ENCODE measurements at places on chromosomes 4 and X.

DNA sequence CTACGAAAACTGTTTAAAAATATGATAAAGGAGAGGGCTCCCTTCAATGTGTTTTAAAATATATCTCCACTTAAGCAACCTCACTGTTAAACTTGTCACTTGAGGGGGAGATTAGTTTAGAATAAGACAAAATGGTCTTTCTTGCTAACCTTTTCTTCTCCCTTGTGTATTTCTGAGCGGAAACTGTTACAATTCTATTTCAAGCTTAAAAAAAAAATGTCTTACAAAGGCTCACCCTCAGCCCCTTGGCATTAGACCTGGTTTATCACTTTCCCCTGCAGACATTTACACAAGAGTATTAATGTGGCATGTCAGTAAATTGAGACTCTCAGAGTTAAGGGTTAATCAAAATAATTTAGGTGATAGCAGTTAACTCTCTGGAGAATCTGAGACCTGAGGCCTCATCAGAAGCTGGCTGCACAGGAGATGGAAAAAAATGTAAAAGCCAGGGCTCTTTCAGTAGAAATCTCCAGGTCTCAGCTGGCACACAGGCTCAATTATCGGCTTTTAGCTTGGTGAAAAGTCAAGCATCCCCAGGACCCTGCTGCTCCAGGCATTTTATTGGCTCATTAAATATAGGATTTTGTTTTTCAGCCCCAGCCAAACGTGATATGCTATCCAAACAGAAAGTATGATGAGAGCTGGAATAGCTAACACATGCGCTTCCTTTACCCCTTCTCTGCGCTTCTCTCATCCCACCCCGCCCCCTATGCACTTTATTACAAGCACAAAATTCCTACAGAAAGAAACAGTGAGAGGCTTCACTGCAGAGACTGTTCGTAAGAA, 130.5 kb downstream of the PPA2 start:
- DNase-seq: no peak

- no peak for DNase-seq
Observed at GRCh38 chrX:107625739-107626138, 2.6 kb upstream of the PRPS1 start.

DNA sequence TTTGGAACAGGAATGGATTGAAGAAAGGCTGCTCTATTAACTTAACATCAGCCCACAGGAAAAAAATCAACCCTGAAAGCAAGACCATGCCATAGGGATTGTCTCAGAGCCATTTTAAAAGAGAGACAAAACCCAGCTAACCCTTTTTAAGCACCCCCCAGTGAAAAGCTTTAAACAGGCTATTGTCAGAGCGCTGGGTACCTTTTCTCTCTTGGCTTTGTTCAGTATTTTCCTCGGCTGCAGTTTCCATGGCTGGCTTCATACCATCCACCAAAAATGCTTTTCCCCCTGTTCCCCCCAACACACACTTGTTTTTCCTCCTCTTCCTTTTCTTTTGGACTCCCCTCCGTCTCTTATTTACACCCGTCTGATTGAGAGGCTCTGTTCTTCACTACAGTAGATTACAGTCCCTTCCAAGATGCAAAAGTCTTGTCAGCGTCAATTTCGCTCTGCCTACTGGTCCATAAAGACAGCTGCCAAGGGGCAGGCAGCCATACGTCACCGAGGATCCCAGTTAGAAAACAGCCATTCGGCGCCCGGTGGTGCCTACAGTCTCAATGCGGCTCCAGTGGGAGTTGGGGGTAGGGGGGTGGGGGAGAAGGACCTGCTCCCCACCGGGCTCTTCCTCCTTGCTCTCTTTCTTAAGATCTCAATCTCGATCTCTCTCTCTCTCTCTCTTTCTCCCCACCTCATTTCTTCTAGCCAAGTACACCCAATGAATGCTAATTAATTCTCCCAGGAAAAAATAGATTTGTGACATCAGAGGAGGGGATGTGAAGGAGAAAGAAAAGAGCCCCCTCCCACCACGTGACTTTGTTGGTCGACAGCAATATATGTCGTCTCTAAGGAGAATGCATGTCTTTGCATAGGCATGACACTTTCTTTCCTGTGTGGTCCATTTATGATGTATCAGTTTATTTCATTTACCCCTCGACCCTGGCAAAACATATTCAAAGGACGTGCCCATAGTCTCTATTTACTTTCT, at the start of gene GPM6B:
GPM6B (minus strand) TSS at position 451 of the 985 bp plus-strand sequence; CDS start at position 262, 189 bp downstream.
- no peak for DNase-seq

GRCh38 chr4:94665500-94666404, 92.0 kb upstream of the BMPR1B start:
- no peak for DNase-seq

DNA sequence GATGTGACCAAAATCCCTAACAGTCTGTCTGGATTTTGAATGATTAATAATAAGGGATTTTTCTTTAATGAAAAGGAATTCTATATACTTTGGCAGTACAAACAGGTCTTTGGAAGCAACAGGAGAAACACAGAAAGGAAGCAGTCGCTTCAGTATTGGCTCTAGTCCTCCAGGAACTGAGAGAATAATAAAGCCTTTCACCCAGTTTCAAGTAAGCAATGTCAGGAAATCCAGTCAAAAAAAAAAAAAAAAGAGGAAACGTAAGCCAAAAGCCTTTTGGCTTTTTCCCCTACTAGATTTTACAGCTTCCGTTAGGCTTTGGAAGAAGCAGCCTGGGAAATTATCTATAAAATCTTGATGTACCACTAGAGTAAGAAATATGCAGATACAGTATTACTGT, 61.7 kb upstream of the HDAC8 start:
- no peak for DNase-seq

DNA sequence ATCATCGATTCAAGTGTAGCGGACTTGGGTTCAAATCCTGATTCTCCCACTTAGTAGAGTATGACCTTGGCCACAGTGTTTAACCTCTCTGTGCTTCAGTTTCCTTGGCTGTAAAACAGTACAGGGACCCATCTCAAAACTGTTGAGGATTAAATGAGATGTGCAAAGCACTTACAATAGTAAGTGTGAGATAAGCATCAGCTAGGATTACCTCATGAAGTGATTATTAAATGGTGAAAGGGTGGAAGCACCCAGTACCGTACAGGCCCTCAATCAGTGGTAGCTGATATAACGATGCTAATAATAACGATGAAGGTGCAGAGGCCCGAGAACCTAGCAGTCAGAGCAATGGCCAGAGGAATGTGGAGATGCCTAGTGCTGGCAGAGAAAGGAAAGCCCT, 45.1 kb downstream of the PRPS1 start:
- no peak for DNase-seq

DNA sequence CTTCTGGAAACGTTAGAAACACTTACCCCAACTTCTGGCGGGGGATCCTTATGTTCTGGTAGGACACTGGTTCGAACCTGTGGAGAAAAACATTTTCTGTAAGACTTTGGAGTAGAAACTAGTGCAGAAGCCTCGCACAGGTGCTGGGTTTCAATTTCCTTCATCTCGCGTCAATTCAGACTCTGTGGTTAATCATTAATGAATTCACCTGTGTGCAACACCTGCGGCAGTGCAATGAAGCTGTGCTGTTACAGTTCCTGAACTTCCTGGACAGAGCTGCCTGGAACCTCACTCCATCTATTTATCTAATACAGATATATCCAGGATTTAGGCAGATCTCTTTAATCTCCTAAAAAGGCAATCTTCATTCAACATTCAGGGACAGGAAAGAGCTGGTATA, 531.4 kb downstream of the INPP4B start:
- DNase-seq: no peak

GRCh38 chrX:114626323-114626722, 42.4 kb downstream of the HTR2C start:
- no peak for DNase-seq

DNA sequence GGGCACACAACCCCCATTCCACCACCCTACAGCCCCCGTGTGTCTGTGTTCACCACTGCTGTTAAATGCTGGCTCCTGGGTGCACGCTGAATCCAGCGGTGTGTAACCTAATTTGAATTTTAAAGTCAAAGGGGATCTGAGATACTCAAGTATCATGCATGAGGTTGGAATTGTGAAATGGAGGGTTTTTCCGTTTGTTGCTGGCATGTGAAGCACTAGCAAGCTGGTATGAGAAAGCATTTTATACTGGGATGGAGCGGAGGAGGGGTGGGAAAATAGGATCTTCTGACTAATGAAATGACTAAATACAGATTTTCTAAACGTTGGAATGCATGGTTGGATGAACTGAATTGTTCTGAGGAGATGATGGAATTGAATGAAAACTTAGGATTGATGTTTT, 36.9 kb upstream of the FAT1 start:
- no peak for DNase-seq

GRCh38 chr4:41446981-41447725, 90.8 kb upstream of the LIMCH1 start:
- no peak for DNase-seq

GRCh38 chr4:171348090-171348489, 465.1 kb upstream of the GALNTL6 start:
- DNase-seq: no peak

- no peak for DNase-seq
Observed at GRCh38 chr4:144716778-144717177, 70.8 kb downstream of the HHIP start.

- DNase-seq: no peak
Observed at GRCh38 chr4:16438986-16439385, 212.7 kb upstream of the TAPT1 start.

- DNase-seq: no peak
Observed at GRCh38 chr4:93169966-93170365, 658.6 kb upstream of the ATOH1 start.

DNA sequence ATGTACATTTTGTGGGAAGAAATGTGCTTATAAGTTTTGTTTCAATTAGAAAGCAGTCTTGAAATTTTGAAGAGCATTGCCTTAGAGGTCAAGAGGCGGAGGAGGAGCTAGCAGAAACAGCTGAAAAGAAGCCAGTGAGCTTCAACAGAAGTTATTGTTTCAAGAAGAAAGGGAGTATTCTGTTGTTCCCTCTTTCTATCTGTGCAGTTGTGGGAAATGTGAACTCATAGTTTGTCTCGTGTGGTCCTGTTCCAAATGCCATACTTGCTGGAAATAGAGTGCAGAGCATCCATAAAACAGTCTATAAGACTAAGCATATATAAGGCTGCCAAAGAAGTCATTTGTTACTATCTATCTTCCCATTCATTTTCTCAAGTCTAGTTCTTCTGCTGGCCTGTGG, 1015.7 kb downstream of the DMD start:
- DNase-seq: no peak

DNA sequence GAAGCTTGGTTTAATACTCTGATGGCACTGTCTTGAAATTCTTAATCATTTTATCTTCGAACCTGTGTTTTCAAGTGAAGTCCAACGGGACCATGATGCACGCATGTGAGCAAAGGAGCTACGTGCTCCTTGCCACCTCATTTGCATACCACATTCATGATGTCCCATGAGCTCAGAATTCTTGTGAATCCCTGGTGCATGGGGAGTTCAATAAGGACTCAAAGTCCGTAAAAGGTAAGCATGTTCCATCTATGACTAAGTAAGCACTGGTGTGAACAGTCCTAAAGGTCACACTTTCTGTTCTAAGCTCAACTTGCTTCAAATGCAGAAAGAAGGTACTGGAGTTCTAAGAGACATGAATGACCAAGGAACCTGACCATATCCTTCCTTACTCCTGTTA, 13.1 kb upstream of the GPM6B start:
- no peak for DNase-seq

GRCh38 chrX:64570204-64570603, 175.0 kb upstream of the MTMR8 start:
- no peak for DNase-seq

GRCh38 chr4:126957987-126958386, 674.8 kb upstream of the INTU start:
- DNase-seq: no peak

- DNase-seq: no peak
Observed at GRCh38 chr4:122252584-122252983, 100.5 kb downstream of the BLTP1 start.

DNA sequence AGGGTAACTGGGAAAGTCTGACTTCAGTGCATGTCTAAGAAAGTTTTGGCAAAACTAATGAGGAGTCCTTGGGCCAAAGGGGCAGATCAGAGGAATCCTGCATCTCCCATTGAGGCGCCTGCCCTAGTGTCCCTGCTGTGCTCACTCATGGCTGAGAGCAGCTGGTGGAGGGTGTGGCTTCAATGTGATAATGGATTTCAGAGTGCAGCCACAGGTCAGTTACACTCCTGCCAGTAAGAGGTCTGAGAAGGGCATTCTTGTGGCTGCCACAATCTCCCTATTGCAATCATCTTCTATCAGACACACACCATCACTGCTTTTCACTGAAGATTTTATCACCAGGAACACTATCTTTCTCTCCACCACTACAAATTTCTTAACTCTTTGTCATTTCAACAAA, 457.1 kb downstream of the MID1IP1 start:
- DNase-seq: no peak

DNA sequence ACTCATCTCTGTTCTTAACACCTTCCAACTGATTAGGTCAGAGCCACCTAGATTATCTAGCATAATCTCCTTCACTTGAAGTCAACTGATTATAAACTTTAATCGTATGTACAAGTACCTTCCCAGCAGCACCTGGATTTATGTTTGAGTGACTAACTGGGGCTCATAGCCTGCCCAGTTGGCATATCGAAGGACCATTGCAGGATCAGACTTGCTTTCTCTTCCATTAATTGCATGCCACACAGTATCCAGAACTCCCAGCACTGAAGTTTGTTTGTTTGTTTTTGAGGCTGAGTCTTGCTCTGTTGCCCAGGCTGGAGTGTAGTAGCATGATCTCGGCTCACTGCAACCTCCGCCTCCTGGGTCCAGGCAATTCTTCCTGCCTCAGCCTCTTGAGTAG, 27.9 kb downstream of the GRK4 start:
- no peak for DNase-seq

GRCh38 chr4:3118312-3118711, 43.8 kb downstream of the HTT start:
- no peak for DNase-seq

DNA sequence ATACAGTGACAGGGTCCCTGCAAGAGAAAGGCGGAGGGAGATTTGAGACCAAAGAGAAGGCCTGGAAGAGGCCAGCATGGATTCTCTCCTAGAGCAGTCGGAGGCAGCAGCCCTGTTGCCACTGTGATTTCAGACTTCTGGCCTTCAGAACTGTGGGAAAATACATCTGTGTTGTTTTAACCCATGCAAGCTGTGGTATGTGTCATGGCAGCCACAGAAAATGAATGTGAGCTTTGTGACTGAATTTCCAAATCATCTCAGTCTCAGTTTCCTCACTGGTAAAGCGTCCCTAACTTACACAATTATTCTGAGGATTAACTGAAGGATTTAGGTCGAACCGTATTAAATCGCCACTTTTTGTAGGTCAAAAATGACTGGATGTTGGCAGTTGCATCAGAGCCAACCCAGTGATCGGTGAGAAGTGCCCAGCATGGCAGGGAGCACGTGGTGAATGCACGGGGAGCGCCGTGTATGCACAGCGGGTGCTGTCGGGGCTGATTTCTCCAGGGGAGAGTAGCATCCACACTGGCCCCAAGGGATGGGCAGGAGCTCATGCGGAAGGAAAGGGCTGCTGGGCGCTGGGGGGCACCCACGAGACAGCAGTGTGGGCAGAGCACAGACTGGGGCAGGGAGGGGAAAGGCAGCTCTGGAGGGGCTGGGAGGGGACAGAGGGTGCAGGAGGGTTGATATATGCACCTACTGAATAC, 23.8 kb upstream of the NSG1 start:
- DNase-seq: no peak
